GM04504 (cell line): ENCODE measurements at places on chromosomes 2 and 18.

DNA sequence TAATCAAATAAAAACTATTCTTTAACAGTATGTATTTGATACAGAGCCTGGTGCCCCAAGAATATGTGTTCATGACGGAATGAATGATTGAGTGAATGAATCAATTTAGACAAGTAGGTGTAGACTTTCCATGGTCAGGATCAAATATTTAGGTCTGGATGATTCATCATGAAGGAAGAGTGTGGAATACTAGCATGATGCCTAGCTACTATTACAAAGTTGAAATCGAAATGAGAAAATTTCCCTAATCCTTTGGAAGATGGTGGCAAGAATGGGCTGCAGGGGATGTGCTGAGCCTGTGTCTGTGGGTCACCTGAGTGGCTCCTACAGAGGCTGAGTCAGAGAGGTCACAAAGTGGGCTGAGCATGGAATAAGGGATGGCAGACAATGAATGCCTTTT is 3.1 kb upstream of the MALT1 start:
- DNase-seq: no peak

- DNase-seq: no peak
Observed at GRCh38 chr18:62963507-62963906, 248.2 kb downstream of the PHLPP1 start.

- no peak for DNase-seq
Observed at GRCh38 chr2:207491086-207491485, 38.7 kb upstream of the CREB1 start.

GRCh38 chr2:141399270-141399669 is 731.5 kb downstream of the LRP1B start:
- no peak for DNase-seq

- no peak for DNase-seq
Observed at GRCh38 chr2:197993830-197994229, 189.4 kb downstream of the PLCL1 start.
